ENCODE measurements at places on chromosomes 16 and 17.

- DNase-seq: no peak
Observed at GRCh38 chr17:38343608-38344419, at the start of gene GPR179. Gene GPR179, minus strand, starts transcription at chr17:38343956. Its CDS starts 167 bp downstream, at chr17:38343789.

GRCh38 chr16:70678898-70679670, 6.8 kb downstream of the MTSS2 start:
- DNase-seq: no peak

DNA sequence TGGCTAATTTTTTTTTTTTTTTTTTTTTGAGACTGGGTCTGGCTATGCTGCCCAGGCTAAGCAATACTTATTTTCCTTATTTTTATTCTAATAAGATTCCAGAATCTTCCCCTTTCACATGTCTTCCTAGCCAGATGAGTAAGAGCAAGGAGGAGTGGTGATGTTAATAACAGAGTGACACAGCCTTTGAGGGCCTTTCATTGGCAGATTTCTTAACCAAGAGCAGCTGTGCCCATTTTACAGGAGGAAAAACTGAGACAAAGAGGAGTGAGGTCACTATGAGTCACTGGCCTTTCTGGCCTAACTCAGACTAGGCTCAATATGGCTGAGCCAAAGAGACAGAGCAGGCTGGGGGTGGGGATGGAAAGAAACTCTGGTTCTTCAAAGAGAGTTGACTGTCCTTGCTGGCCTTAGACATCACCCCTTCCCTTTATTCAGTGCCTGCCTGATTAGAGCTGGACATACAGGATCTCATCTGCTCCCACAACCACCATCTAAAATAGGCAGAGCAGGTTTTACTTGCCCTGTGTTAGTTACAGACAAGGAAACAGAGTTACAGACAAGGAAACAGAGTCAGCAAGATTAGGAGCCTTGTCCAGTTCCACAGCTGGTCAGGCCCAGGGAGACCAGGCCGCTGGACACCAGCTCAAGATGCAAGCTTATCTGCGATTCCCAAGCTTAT, 50.0 kb upstream of the TOB1 start:
- DNase-seq: no peak

DNA sequence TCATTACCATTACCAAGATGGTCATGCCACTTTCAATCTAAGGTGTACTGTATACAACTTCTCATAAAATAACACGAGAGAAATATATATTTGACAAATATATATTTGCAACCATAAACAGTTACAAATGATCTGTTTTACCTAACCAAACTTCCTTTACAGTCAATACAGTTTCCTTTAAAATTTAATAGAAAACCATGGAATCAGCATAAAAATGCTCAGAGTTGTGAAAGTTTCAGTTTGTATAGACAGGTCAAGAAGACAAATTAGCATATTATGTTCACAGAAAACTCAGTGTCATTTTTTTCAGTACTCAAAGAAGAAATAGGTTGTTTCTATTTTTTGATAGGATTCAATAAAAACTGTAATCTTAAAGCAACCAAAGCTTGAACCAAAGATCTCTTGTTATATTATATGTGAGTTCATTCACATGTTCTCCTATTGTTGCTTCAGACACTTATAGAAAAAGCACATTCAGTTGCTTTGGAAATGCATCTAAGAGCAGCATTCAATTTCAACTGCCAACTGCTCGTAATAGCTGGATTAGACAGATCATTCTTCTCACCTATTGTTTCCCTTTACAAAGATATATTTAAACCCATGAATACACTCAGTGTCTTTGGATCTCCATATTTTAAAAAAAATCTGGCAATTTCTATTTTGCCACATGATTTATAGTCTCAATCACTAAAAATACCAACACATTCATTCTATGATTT, 15.1 kb downstream of the SSH2 start:
- no peak for DNase-seq

DNA sequence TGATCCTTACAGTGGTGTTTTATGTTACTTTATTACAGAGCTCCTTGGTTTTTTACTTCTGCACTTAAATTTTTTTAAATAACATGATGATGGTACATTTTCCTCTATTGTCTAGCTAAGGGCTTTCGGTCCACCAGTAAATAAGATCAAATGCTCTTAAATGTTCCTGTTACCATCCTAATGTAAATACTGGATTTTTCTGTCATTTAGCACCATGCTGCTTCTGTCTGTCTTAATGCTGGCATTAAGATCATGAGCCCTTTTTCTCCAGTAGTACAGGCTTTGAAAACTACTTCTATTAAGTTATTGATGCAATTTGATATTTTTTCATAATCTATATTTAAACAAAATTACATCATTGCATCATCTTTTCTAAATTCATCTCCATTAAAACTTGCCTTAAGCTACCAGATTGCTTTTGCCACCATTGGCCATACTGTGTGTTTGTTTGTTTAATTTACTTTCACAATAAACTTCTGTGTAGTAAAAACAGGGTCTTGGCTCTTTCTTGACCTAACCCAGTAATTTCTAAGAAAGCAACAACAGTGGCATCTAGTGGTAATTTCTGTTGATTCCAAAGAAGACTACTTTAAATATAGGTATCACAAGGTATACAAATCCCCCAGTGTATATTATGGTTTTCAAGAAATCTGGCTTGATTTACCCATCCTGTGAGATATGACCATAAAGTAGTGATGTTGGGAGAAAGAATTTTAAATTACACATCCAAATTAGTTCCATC, 9.0 kb upstream of the PHAF1 start:
- DNase-seq: no peak

DNA sequence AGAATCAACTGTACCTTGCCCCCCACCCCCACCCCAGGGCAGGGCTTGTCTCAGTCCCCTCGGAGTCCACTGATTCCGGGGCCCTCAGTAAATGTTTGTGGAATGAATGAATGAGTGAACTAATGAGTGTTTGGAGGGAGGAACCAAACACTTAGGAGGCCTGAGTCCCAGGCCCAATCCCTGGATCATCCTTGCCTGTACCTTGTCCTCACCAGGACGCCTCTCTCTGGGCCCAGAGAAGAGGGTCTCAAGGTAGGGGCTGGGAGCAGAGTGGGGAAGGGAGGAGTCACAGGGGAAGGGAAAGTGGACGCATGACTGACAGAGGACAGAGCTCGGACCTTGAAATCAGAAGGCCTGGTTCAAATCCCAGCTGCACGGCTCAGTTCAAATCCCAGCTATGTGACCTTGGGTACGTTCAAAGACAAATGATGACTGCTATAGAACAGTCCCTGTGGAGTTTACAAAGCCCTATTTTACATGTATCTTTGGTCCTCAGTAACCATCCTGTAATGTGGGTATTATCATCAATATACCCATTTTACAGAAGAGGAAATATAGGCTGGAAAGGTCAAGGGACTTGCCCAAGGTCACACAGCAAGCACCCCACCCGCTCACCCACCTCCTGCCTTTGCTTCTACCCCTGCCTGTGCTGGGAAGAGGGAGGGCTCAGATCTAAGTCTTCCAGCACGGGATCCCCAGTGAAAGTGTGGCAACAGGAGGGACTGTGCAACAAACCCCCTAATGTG, 18.3 kb downstream of the SLC4A1 start:
- no peak for DNase-seq

- DNase-seq: no peak
Observed at GRCh38 chr17:50469208-50469605, 527 bp upstream of the CHAD start.

DNA sequence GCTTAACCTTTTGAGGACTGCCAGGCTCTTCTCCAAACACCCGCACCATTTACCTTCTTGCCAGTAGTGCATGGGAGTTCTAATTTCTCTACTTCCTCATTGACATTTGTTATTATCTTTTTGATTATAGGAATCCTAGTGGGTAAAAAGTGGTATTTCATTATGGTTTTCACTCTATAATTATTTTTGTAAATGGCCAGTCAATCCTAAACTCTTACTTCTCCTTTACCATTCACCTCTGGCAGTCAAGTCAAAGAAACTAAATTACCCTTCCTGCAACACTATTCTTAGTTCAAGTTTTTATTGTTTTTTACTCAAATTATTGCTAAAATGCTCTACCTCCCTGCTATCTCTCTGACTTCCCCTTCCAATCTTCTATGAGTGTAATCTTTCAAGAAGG, 29.8 kb upstream of the ANKFY1 start:
- DNase-seq: no peak

DNA sequence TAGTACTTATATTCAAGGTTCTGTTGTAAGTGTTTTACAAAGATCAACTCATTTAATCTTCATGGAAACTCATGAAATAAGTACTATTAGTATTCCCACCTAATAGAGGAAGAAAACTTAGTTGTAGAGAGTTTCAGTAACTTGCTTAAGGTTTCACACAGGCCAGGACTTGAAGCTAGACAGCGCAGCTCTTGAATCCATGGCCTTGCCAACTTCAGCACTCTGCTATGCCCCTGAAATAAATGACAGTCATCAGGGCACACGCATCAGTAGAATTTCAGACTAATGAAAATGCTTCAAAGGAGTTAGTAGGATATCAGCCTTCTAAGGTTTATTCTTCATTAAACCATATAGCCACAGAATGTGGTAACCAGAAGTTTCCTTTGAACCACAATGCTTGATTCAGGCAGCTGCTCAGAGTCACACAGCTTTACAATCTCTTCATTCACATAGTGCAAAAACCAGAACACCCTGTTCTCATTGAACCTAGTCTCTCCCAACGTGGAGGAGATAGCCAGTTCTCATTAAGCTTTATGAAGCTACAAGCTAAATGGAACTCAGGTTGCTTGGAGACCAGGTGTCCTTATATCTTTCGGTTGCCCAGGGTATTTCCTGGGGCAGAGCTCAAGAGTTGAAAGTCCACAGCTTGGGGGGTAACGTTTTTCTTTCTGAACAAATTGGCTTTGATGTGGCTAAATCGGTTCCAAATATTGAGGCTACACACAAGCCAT, 39.7 kb downstream of the KCNJ2 start:
- no peak for DNase-seq

GRCh38 chr17:68182011-68182306, 65.9 kb upstream of the AMZ2 start:
- DNase-seq: no peak

DNA sequence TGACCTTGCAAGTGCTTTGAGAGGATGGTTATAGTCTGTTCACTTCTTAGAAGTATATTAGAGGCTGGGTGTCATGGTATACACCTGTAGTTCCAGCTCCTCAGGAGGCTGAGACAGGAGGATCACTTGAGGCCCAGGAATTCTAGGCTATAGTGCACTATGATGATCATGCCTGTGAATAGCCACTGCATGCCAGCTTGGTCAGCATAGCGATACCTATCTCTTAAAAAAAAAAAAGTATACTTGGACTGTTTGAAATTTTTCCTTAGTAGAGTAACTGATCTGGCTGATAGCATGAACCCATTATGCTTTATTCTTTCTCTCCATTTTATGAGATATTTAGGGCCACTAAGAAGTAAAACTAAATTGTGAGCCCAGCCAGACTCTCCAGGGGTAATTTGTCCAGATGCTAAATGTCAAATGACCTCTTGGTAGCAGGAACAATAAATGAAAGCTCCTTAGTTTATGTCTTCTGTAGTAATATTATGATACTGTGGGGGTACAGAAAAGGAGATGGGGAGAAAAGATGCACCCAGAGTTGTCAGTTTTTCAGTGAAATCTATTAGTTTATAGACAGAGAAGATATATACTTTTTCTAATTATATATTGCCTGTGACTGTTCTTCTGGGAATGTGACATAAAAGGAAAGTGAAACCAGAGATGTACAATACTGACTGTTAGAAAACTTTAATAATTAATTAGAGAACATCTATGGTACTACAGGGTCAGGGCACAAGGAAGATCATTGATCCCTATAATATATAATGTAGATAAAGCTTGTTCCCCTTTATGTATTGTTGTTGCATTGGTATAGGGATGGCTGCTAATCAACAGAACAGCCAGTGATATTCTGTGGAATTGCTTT, 335.3 kb upstream of the TBX2 start:
- no peak for DNase-seq

GRCh38 chr16:50320310-50320709, 48.5 kb downstream of the BRD7 start:
- no peak for DNase-seq

DNA sequence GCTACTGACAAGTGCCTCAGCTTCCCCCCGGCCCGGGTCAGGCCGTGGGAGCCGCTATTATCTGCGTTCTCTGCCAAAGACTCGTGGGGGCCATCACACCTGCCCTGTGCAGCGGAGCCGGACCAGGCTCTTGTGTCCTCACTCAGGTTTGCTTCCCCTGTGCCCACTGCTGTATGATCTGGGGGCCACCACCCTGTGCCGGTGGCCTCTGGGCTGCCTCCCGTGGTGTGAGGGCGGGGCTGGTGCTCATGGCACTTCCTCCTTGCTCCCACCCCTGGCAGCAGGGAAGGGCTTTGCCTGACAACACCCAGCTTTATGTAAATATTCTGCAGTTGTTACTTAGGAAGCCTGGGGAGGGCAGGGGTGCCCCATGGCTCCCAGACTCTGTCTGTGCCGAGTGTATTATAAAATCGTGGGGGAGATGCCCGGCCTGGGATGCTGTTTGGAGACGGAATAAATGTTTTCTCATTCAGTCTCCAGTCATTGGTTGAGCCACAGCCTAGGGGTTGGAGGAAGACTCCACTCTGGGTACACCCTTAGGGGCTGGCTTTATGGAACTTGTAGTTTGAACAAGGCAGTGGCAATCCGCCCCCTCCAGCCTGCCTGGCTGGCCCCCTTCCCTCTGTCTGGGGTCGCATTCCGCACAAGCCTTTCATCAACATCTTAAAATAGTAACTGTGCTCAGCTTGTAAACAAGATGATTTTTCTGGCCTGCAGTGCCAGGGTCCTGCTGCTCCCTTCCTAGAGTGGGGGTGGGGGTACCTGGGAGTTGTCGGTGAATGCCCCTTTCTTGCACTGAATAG, 4.1 kb downstream of the SYNGR2 start:
- no peak for DNase-seq

DNA sequence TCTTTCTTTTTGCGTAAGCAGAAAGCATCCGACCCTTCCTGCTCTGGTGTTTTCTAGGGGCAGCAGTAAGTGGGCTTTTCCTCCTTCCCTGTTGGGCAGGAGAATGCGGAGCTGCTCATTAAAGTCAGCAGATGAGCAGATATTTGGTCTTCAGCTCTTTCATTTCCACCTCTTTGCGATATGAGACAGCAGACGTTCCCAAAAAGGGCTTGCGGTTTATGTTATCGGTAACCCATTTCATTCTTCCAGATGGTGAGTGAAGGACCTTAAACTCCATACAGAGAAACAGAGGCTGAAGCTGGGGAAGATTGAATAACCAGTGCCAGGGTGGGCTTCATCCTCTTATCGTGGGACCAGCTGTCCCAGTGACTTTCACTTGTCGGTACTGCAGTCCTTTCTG, 40.7 kb downstream of the KSR1 start:
- no peak for DNase-seq

Data from CD4-positive, alpha-beta T cell treated with Interleukin-17A for 4 hours (primary cell).